ENCODE measurements at places on chromosomes 3 and 15. TPM values are rescaled to one million over a fixed set of nuclear protein-coding genes. Genes with fewer than 3 reads are reported as not detected.

The LTF gene
- total RNA-seq: not detected

The GLDN gene
- total RNA-seq: 4.6 TPM

DNA sequence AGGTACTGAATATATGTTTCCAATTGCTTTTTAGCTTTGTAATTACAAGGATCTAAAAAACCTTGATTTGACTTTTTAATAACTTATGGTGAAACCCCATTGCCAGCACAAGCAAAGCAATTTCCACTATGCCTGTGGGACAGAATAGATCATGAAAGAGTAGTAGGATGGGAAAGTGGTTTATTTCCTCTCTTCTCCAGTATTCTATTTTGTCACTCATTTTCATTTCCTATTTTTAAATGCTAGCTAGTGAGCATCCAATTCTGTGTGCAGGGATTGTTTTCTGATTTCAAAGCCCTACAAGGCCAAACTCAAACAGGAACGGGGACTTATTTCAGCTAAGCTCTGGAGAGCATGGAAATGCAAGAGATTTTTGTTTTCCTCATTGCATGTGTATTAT lies 132.0 kb upstream of the TGFBR2 start:
- DNase-seq: no peak

GRCh38 chr3:48301800-48302166 lies 31.7 kb downstream of the SPINK8 start:
- peak; percentile 7 for DNase-seq

GRCh38 chr3:195446359-195446758 lies 3.5 kb upstream of the ACAP2 start:
- no peak for DNase-seq

DNA sequence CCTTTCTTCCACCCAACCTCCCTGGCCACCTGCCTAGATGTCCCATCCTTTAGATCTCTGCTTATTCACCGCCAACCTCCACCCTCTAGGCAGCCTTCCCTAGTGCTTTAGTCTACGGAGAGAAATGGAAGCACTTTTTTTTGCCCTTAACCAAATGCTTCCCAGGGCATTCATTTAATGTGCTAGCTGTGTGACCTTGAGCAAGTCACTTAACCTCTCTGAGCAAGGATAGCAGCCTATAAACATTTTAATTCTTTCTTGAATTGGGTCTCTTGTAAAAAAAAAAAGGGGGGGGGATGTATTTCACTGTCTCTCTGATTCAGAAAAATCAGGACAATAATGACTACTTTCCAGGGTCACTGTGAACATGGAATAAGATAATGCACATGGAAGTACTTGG lies 3.2 kb upstream of the INSYN1 start:
- DNase-seq: no peak
